Omental fat pad (tissue), 4 donors: ENCODE measurements at places on chromosomes 3 and 15.

DNA sequence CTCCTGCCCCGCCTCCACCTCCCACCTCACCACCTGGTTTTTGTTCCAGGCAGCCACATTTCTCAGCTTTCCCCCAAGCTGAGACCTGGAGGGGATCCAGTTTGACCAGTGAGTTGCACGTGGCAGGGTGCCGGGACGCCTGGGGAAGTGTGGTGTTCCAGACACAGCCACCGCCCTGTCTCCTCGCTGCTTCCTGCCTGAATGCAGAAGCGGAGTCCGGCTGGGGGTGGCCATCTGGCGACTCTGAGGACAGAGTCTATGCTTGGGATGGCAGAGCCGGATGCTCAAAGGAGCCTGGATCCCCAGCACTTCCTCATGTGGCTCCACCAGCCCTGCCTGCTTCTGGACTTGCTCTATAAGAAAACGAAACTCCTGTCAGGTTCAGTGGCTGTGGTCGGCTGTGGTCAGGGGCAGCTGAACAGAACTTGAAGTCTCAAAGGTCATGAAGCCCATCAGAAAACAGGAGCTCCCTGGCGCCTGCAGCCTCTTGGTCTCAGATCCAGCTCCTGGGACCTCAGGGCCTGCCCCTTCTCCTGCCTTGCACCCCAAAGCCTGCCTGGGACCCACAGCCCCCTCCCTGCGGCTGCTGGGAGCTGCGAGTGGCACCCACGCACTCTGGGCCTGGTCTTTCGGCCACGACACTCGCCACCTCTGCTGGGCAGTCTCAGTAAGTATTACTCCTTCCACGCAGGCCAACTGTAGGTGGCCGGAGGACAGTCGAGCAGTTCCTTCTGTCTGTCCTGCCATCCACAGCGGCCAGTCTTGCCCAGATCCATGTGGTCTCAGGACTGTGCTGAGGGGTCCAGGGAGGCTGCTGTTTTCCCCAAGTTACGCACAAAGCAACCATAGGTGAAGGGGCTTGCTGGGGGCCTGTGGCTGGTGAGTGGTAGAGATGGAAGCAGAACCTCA is 112.8 kb upstream of the MEF2A start:
- no peak for DNase-seq

DNA sequence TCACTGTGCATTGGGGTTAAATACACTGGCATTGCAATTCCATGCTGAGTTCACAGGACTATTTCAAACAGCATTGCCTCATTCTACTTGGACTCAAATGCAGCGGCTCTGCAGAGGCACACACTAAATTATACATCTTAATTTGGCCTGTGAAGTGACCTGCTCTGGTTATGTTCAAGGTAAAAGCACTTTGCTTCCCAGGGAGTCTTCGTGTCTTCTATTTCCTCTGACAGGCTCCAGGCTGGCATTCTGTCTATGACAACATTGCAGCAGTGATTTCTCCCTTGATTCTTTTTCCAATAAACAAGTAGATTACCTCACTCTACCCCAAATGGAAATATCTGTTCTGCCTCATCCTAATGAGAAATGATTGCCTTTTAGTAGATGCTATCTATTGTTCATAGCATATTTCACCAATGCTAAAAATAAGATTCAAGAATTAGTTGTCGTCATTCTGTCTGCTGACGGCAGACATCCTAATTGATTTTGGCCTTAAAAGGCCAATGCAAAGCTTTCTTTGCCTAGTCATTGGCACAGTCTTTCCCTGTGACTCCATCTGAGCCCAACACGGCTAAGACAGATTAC is 33.8 kb downstream of the FMN1 start:
- DNase-seq = no peak

- no peak for DNase-seq
These were observed 812.3 kb upstream of the ALCAM start for GRCh38 chr3:104554425-104554824.

DNA sequence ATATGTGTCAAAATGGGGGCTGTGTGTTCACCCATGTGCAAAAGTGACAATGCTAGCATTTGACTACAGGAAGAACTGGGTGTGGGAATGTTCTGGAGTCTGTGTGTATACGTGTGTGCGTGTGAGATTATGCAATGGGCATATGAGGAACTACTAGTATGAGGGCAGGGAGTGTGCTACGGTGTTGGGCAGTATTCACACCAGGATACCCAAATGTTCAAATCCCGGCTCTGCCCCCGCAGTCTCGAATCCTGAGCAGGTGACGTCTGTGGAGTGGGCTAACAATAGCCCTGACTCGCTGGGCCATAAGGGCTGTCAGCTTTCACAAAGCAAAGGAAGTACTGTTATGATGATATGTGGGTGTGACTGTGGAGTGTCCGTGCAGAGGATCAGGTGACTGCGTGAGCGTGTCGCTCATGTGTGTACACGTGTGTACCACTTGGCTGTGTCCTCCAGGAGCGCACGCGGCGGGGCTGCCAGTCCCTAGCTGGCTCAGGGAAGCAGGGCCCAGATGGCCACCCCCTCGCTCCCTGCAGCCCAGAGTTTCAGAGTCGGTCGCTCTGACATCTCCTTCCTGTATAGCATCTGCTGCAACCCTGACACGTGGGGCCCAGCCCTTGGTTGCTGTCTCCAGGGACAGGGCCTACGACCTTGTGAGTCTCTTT is 27.2 kb downstream of the IQSEC1 start:
- DNase-seq = no peak

GRCh38 chr3:8438507-8439079 is 63.0 kb upstream of the LMCD1 start:
- no peak for DNase-seq

DNA sequence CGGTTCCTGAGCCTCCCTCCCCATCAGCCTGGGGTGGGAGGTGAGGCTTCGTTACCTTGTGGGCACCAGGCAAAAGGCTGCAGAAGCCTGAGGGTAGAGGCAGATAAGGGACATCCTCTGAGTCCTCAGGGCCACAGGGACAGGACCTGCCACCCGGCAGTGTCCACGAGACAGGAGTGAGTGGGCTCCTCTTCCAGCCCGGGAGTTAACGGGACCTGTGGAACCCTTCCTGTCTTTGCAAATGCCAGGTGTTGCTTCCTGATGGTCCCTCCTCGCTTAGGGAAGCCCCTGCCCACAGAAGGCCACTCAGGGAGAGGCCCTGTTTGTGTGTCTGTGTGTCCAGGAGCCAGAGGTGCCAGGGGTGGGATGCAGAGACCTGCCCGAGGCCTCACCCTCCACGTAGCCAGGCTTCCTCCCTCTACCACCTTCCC is 111.1 kb upstream of the ALDH1A3 start:
- DNase-seq = no peak

DNA sequence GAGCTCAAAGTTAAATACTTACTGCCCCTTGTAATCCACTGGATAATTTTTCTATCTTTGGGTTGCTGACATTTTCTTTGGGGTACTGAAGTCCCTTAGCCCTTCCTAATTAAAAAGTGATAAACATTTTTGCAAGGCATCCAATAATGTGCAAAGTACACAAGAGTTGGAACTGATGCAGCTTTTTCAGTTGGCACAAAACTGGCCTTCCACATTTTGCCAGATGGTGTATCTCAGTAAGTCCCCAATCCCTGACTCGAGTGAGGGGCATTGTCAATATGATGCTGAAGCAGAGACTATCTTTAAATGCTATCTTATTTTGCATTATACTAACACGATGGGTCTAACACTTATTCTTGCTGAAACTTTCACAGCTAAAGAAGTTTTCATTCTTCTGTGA is 27.8 kb downstream of the FHIT start:
- no peak for DNase-seq

DNA sequence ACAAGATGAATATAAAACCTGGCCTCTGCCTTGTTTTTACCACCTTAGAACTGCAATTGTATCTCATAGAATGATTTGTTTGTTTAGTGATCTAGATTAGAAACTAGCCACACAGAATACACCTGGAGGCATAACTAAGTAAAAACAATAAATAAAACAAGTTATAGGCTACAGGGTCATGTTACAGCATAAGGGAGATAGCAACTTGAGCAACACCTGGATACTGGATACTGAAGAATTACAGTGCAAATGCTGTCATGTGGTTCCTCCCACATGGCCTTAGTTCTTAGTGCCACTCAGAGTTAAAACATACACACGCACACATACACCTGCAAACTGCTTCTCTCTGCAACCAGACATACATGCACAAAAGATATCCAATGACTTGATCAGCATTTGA is 563.4 kb upstream of the DPPA4 start:
- no peak for DNase-seq

- DNase-seq = no peak
These were observed 5.8 kb upstream of the ZNF770 start for GRCh38 chr15:34993877-34994276.

DNA sequence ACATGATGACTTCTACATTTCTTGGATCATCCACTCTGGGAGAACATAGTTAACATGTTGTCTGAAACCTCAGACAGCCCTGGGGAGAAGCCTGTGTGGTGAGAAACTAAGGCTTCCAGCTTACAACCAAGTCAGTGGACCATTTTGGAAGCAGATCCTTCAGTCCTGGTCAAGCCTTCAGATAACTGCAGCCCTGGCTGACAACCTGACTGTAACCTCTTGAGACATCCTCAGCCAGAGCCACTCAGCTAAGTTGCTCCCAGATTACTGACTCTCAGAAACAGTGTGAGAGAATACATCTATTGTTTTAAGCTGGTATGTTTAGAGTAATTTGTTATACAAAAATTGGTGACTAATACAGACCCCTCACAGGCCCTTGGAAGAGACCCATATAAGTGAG is 50.9 kb upstream of the KPNA4 start:
- DNase-seq = no peak

DNA sequence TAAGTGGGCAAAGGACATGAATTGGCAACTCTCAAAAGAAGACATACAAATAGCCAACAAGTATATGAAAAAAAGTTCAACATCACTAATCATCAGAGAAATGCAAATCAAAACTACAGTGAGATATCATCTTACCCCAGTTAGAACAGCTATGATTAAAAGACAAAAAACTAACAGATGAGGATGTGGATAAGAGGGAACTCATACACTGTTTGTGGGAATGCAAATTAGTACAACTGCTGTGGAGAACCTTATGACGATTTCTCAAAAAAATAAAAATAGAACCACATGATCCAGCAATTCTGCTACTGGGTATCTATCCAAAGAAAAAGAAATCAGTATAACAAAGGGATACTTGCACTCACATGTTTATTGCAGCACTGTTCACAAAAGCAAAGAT is 28.6 kb downstream of the NEK10 start:
- DNase-seq = no peak

DNA sequence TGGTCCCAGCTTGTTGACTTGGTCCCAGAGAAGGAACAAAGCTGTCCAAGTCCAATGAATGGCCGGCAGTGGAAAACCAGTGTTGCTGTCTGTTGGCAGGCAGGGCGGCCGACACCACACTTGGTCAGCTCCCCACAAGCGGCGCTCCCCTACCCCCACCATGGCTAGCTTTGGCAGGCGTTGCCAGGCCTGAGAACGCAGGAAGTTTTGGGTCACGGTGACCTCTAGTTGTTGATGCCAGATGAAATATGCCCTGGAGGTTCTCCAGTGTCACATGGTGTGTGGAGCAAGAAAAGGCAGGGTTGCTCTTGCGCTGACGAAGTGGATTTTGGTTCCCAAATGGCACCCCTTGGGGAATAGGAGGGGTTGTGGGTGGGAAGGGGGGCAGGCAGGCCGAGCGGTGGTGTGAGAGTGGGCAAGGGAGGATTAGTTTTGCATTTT is 72.7 kb upstream of the TPRG1 start:
- DNase-seq = no peak

DNA sequence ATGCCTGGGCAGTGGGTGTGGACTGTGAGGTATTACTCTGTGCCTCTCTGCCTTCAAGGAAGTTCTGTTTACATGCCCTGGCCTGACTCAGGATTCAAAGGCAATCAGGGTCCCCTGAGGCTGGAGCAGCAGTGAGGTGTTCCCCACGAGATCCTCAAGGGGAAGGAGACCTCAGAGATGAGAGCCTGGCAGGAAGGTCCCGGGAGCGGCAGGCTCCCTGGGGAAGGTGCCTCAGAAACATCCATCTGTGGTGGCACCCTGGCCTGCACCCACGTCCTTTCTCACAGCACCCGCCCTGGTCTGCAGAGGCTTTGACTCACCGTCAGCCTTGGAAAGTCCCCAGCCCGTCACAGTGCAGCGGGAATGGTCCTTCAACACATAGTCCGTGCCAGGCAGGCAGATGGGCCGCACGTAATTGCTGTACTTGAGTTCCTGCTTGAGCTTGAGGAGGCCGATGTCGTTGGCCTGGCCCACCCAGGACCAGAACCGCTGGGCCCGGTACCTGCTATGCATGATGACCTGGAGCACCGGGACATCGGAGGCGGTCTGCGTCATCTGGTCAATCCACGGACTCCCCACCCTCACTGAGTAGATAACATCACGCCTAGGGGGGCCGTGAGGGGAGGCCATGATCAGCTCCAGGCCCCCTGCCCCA is 3.6 kb downstream of the PRSS50 start:
- no peak for DNase-seq

GRCh38 chr3:5187920-5188418 is 462 bp downstream of the EDEM1 start:
- DNase-seq = no peak

DNA sequence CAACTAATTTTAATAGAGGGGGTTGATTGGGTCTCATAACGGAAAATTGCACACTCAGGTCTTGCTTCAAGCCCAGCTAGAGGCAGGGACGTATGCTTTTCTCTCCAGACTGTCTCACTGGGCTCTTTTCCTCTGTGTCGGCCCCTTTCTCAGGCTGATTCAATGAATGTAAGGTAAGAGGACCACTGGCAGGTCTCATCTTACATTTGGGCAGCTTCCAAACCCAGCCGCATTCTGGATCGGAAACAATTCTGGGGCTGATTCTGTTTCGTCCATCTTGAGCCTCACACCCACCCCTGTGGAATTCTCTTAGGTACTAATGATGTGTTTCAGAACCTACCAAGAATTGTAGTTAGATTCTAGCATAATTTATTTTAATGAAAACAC is 40.7 kb downstream of the TMEM212 start:
- DNase-seq = no peak

- no peak for DNase-seq
These were observed 104.5 kb downstream of the IGF2BP2 start for GRCh38 chr3:185720326-185720725.

DNA sequence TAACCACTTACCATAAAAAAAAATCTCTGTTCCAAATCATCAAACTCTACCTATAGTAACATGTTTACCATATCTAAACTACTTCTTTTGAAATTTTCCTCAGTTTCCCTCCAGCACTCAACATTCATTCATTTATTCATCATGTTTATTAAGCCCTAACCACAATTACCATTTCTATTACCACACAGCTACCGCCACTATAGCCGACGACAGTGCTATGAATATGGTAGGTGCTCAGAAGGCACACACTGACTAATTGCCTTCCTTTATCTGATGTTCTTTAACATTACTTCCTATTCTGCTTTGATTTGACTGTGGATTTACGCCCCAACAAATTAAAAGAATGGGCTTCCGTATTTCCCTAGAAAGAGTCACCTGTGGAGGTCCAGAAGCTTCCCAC is 43.9 kb downstream of the GUCA1C start:
- no peak for DNase-seq
